ENCODE measurements at places on chromosomes 3 and 15.

DNA sequence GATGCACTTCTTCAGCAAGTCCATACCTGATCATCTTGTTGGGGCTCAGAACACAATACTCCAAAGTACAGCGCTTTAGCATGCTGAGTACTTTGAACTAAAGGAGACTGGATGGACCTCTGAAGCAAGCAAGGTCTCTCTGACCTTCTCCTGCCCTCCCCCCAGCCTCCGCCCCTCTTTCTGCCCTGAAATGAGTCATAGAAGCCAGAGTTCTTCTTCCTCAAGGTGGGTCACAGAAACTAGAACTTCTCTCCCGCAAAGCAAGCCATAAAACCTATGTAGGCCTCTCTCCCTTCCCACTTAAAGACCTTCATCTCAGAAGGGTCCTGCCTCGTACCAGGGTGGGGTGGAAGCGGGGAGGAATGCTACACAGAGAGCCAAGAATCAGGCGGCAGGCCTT, 230.5 kb upstream of the PROK2 start:
- DNase-seq = no peak

DNA sequence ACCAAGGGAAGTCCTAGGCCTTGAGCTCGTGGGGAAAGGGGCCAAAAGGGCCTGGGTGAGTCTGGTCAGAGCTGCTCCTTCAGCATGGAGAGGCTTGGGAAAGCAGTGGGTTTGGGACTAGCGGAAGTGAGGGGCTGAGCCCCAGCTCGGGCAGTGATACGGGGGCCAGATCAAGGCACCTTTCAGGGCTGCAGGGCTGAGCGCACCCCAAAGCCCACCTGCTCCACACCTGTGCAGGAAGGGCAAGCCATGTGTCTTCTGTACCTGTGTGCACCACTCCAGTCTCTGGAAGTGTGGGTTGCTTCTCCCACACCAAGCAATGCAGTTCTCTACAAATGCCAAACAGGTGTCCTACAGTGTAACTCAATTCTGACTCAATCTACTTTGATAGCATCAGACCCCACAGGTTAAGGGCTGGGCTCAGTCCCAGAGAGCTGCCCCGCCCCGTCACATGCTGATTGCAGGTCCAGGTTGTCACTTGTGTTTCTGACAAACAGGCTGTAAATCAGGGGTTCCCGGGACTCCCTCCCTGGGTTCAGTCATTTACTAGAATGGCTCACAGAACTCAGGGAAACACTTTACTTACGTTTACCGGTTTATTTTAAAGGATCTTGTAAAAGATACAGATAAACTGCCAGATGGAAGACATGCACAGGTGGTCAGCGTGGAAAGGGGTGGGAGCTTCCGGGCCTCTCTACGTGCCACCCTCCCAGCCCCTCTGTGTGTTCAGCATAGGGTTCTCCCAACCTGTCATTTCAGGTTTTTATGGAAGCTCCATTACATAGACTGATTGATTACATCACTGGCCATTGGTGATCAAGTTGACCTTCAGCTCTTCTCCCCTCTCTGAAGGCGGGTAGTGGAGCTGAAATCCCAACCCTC, 28.8 kb upstream of the KLF13 start:
- DNase-seq = no peak

- DNase-seq = no peak
Measured at GRCh38 chr15:69727121-69727924, 274.7 kb downstream of the RPLP1 start.

- DNase-seq = no peak
Measured at GRCh38 chr3:56468184-56469106, at the start of gene ERC2. Gene ERC2 (minus strand): TSS chr3:56468467.

- DNase-seq = no peak
Measured at GRCh38 chr3:177646749-177647148, 449.5 kb upstream of the TBL1XR1 start.

Measured in CMK (cell line).